NCI-H345 (cell line): ENCODE measurements at places on chromosomes 7 and 10.

GRCh38 chr7:47474937-47475879 lies 106.7 kb downstream of the TNS3 start:
- peak; percentile 32 for DNase-seq

GRCh38 chr10:24642921-24643678 lies 80.6 kb downstream of the ARHGAP21 start:
- peak; percentile 73 for DNase-seq

DNA sequence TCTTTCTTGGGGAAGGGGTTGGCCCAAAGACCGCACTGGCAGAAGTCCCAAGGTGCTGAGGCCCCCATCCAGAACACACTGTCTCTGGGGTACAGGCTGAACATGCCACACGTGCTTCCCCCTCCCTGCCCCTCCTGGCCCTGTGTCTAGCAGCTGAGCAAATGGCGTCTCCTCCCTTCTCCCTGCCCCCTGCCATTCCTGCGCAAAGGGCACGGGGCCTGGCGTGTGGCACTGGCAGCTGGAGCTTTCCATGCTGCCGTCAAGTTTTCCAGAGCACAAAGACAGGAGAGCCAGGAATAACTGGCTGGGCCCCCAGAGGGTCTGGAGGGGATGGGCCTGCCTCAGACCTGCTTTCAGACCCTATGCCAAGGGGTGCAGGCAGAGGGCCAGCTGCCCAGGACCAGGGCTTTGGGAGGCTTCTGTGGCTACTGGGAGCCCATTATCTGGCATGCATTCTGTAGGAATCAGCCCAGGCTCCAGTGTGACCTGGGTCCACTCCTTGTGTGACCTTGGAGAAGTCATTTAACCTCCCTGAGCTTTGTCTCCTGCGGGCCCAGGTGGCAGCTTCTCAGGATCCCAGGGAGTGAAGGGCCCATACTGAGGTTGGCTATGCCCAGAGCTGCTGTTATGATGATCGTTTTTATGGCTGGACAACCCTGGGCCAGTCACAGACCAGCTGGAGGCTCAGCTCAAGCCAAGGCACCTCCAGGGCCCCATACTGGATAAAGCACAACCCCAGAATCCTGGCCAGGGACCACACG lies 710 bp upstream of the LDB3 start:
- DNase-seq, result no peak

DNA sequence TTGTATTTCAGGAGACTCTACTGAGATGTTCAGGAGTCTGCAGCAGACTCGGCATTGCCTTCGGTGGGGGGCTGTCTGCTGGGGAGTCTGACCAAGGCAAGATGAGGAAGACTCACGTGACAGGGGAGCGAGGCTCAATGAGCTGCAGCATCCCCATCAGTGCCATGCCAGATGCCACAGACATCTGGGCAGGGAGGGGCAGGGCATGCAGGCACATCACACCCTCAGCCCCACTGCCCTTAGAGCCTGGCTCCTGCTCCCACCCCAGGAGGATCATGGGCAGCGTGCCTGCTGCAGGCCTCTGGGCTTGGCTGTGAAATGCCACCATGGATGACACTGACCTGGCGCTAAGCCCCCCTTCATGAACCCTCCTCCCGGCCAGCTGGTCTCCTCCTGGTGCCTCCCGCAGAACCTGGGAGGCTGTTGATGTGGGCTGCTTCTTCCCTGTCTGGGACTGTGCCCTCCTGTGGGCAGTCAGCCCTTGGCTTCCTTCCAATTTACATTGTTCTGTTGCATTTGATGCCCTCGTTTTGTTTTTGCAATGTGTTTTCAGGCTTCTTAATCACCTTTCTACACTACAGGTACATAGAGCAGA lies 235.0 kb downstream of the PAXIP1 start:
- DNase-seq, result peak; percentile 10

DNA sequence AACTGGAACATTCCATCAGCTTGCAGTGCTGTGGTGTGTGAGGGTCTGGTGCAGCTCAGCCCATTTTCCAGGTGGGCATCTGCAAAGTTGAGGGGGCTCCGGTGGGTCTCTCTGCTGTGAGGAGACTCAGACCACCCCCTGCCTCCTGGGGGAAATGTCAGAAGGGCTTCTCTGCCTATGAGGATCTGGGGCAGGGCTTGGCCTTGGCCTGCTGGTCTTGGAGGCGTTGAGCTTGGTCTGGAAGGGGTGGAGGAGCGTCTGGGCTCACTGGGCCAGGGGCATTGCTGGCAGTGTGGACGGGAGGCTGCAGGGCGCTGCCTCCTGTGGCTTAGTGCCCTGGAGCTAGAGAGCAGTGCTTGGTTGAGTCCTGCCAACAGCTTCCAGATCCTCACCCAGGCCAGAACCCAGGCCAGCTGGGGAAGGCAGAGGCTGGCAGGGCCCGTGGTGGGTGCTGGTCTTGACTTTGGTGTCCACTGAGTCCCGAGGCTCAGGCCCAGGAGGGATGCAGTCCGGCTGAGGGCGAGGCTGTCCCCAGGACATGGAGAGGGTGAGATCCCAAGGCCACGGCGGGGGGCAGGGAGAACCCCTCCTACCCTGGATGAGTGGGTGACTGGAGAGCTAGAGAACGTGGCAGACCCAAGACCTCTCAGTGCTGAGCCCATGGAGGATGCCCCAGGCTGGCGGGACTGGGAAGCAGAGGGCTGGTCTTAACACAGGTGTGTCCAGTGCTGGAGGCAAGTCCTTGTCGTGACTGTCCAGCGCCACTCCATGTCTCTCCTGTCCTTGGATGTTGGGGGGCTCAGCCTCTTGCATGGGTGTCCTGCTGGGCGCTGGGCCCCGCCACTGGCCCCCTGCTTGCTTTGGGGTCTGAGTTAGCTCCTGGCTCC lies 2.8 kb downstream of the SPRN start:
- no peak for DNase-seq
